Heart right ventricle (tissue), 16 donors: ENCODE measurements at places on chromosomes 3 and 15. TPM values are rescaled to one million over a fixed set of nuclear protein-coding genes. Genes with fewer than 3 reads are reported as not detected.

CKMT1B gene
- not detected for total RNA-seq

RBP2 gene
- not detected for total RNA-seq

- no peak for DNase-seq
Measured at GRCh38 chr15:38153781-38154180, 98.9 kb upstream of the SPRED1 start.

TMEM207 gene
- not detected for total RNA-seq

DNA sequence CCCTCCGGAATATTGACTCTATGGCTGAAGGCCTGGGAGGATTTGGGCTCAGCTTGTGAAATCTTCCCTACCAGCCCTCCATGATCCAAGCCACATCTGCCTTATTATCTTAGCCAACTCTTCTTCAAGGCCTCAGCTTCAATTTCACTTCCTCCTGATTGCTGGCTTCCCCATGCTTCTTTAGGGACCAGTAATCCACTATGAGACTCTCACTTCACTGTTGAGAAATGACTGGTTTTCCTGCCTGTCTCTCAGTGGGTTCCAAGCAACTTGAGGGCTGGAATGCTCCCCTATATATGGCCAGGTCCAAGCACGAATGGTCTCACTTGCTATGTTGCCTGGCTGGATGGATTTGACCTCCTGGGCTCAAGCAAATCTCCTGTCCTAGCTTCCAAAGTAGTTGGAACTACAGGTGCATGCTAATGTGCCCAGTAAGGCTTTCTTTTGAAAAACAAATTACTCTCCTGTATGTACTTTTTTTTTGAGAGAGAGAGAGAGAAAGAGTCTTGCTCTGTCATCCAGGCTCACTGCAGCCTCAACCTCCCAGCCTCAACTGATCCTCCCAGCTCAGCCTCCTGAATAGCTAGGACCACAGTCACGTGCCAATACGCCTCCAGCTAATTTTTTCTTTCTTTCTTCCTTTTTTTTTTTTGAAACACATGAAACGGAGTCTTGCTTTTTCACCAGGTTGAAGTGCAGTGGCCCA is 7.9 kb upstream of the PIK3CB start:
- no peak for DNase-seq

GRCh38 chr3:37904601-37905000 is 42.9 kb downstream of the CTDSPL start:
- no peak for DNase-seq

CYP1A2 gene
- not detected for total RNA-seq

CHCHD4 gene
- 29.8 TPM for total RNA-seq

DNA sequence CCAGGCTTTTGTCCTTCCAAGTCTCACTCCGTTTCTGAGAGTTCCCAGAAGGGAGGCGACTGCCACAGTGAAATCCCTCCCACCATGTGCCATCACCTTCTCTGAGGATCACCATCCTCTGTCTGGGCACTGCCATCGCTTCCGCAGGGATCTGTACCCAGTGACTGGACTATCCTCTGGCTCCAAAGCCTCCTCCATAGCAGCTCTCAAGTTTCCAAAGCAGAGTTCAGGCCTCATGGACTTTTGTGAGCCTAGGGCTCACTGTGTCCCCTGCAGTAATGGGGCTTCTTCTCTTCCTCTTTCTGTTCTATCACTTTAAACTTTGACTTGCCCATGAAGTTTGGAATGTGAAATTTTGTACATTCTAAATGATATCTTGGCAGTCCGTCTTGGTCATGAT is 63.9 kb downstream of the TIPARP start:
- no peak for DNase-seq
